CD4-positive, alpha-beta T cell treated with Interleukin-10 for 1 hour (primary cell): ENCODE measurements at places on chromosomes 16 and 17.

GRCh38 chr17:63452046-63452961 is 6.2 kb upstream of the CYB561 start:
- DNase-seq: no peak

DNA sequence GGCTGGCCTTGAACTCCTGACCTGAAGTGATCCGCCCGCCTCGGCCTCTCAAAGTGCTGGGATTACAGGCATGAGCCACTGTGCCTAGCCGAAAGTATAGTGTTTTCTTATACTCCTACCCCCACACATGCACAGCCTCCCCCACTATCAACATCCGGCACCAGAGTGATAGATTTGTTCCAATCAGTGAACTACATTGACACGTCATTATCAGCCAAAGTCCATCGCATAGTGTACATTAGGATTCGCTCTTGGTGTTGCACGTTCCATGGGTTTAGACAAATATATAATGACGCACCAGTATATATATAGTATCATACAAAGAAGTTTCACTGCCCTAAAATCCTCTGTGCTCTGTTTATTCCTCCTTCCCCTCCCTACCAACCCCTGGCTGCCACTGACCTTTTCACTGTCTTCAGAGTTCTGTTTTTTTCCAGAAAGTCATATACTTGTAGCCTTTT is 11.9 kb upstream of the TM4SF5 start:
- DNase-seq: no peak

DNA sequence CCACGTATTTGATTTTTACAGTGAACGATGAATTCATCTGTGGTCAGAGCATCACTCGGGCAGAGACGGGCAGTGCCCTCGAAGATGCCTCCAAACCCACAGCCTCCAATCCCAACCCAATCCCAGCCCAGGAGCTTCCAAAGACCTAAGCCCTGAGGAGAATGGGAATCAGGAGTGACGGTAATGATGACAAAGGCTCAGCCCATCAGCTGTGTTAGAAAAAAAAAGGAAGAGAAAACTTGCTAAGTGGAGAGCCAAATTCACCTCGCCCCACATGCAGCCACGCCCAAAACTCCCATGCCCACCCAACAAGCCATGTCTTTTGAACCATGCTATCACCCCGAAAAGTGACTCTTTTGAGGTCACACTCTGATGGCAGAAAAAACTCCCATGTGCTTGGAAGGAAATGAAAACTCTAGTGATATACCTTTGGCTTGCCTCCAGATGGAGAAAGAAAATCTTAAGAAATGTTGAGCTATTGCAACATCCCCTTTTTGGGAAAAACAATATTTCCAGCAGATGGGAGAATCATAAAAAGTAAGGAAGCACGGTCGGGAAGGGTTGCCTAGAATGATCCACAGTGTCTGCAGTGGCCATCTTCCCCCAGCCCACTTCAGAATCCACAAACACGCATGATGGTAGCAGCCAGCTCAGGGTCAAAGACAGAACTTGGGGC is 37.7 kb downstream of the XYLT1 start:
- no peak for DNase-seq

DNA sequence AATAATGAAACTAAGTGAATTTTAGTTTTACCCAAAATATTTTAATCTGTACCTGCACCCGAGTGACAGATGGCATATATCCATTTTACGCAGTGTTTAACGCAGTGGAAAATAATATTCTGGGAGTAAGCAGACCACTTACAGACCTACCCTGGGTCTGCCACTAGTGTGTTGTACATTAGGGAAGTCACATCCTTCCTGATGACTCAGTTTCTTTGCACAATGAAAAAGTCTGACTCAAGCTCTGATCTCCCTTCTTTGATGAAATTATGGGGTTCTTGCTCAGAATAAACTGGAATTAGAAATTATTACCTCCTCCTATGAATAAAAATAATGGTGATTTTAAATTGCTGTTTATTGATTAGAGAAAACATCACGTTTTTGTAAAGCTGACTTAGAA is 123.2 kb upstream of the AXIN2 start:
- DNase-seq: no peak

DNA sequence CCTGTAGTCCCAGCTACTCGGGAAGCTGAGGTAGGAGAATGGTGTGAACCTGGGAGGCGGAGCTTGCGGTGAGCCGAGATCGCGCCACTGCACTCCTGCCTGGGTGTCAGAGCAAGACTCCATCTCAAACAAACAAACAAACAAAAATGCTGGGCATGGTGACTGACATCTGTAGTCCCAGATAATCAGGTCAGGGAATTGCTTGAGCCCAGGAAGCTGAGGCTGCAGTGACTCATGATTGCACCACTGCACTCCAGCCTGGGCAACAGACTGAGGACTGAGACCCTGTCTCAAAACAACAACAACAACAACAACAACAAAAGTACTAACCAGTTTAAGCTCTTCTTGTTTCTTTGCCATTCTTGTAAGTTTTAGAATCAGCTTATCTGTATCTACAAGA is 383.0 kb upstream of the PMFBP1 start:
- DNase-seq: no peak

DNA sequence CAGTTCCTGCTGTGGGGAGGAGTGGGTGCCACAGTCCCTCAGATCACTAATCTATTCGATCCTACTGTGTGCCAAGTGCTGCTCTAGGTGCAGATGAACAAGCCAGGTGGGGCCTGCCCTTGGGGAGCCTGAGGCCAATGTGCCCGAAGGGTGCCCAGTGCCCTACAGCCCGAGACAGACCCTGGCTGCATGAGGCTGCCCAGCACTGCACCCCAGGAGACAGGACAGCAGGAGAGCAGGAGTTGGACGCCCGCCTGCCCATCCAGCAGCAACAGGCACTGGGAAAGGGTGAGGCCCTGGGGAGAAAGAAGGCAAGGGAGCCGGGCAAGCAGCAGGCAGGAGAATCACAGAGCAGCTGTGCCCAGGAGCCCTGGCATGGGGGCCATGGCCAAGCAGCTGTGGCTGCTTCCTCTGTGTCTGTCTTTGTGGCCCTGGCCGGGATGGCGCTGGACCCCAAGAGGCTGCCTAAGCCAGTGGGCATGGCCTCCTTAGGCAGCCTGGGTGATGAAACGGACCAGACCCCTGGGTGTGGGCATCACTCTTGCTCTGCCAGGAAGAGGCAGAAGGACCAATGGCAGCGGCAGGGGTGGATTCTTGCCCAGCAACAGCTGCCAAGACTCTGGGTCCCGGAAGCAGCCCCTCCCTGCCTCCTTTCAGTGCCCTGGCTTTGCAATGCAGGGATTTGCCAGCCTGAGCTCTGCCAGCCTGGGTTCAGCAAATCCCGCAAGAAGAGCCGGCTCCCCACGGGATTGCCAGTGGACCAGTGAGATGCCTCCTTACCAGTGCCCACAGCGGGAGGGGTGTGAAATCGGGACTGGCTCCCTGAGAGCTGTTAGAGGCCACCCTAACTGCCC is 179.6 kb upstream of the TNRC6C start:
- DNase-seq: no peak

GRCh38 chr16:67146523-67147357 is 4.1 kb downstream of the B3GNT9 start:
- DNase-seq: no peak

- DNase-seq: no peak
Measured at GRCh38 chr16:87483481-87483880, 9.3 kb downstream of the ZCCHC14 start.

GRCh38 chr16:12083631-12084030 is 107.1 kb downstream of the SNX29 start:
- no peak for DNase-seq
